Ovary (tissue), 10 donors: ENCODE measurements at places on chromosomes 3 and 15. TPM values are rescaled to one million over a fixed set of nuclear protein-coding genes. Genes with fewer than 3 reads are reported as not detected.
A peak's percentile ranks its signal among the peaks of the same experiment; 100 is the strongest.

- no peak for DNase-seq
Observed at GRCh38 chr3:35932995-35933394, 293.7 kb downstream of the ARPP21 start.

- DNase-seq = no peak
Observed at GRCh38 chr15:88061452-88061851, 195.1 kb downstream of the NTRK3 start.

GRCh38 chr3:63442918-63443317 is 164.8 kb downstream of the SYNPR start:
- DNase-seq = no peak

GRCh38 chr3:42743204-42743995 is 29.7 kb downstream of the CCDC13 start:
- no peak for DNase-seq

DNA sequence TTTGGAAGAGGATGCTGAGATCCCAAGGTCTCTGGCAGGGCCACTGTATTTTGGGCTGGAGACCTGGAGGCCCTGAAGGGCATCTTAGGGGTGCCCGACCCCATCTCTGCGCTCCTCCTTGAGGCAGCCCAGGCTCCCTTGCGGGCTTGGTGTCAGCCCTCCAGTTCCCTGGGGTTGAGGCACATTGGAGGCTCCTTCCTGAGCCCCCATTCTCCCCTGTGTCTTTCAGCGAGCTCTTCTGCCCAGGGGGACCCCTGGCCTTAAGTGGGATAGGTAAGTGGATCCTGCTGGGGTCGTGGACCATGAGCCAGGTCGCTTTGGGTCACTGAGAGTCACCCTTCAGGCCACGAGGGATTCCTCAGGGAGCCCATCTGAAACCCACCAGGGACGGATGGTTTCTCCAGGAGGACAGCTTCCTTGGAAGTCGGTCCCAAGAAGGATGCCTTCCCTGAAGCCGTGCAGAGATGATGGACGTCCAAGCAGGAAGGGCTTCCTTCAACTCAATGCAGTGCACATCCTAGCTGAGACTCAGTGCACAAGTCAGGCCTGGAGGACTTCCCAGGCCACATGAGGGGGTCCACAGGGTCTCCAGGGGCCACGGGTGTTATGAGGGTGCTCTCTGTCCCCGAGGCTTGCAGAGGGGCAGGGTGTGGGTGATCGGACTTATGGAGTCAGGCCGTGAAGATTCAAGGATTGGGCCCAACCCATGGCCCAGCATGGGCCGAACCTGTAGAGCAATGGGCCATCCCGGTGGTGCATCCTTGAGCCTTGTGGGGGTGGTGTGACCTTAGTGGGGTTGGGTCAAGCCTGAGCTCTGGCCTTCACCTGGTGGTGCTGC is 224.3 kb downstream of the SNRPN start:
- peak; percentile 5 for DNase-seq

- no peak for DNase-seq
Observed at GRCh38 chr3:36918050-36918449, 26.8 kb downstream of the TRANK1 start.

- DNase-seq = no peak
Observed at GRCh38 chr15:89487791-89488190, 8.6 kb downstream of the RHCG start.

DNA sequence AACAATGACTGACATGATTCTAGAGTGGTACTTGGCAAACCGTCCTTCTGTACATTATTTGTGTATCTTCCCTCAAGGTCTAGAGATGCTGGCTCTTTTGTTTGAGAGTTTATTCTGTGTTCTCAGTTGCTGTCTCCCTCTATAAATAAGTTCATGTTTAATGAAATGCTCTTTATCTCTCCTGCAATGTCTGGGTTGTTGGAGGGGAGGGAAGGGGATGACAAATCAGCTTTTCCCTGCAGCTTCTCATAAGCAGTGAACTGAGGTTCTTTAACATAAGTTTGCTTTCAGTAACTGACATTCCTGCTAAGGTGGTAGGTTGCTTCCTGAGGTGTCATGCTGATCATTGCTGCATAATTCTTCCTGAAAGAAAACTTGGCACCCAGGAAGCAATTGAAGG is 21.8 kb downstream of the ITPR1 start:
- DNase-seq = no peak

DNA sequence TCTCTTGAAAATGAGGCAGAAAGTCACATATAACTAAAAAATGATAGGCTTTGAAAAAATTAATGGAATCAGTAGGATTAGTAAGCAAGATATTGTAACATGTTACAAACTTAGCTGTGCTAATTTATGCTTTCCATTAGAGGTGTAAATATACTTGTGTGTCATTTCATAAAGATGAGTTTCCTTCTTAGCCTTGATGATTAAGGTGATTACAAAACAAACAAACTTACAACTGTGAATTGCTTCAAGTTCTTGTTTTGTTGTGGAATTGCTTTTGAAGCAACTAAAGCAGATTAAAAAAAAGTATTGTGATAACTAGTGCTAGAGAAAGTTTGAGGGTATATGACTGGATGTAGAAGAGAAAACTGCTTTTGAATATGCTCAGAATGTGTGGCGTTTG is 87.9 kb downstream of the DIPK2A start:
- no peak for DNase-seq

GRCh38 chr15:26083896-26084295 is 220.8 kb upstream of the ATP10A start:
- DNase-seq = no peak

DNA sequence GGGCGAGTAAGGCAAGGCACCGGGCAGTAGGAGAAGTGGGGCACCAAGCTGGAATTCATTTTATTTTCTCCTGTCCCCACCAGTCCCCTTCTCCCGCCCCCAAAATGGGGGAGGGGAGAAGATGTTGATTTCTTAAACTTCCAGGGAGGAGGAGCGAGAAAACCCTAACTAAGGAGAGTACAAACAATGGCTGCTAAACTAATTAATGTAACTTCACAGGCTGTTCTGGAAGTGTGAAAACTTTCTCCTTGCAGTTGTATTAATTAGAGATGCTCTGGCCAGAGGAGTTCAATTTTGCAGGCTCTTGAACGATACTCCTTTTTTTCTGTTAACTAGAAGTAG is 11.5 kb downstream of the ZIC4 start:
- no peak for DNase-seq

DNA sequence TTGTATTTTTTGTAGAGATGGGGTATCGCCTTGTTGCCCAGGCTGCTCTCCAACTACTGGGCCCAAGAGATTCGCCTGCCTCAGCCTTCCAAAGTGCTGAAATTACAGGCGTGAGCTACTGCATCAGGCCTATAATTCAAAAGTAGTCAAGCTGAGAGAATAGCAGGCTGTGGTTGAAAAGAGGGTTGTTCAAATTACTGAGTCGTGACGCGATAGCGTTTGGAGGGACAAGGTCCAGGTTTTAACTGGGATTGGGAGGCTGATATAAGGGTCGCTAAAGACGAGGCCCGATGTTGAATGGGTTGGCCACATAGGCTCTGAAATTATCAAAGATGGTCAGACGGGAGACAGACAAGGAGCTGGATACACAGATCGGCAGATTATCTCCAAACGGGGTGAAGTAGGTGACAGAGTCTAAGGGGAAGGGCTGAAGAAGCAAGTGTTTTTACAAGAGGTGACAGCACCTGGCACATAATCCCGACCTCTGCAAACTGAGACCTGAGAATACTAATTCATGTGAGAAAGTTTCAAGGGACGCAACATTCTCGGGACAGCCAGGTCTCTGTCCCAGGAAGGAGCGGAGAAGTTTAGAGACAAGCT is 759 bp upstream of the ARID3B start:
- no peak for DNase-seq

GRCh38 chr15:57255751-57256341 is 120.5 kb upstream of the CGNL1 start:
- DNase-seq = no peak

GRCh38 chr3:178714925-178715832 is 178.9 kb downstream of the KCNMB2 start:
- DNase-seq = no peak

DLEC1 gene
- 3.9 TPM for total RNA-seq

DNA sequence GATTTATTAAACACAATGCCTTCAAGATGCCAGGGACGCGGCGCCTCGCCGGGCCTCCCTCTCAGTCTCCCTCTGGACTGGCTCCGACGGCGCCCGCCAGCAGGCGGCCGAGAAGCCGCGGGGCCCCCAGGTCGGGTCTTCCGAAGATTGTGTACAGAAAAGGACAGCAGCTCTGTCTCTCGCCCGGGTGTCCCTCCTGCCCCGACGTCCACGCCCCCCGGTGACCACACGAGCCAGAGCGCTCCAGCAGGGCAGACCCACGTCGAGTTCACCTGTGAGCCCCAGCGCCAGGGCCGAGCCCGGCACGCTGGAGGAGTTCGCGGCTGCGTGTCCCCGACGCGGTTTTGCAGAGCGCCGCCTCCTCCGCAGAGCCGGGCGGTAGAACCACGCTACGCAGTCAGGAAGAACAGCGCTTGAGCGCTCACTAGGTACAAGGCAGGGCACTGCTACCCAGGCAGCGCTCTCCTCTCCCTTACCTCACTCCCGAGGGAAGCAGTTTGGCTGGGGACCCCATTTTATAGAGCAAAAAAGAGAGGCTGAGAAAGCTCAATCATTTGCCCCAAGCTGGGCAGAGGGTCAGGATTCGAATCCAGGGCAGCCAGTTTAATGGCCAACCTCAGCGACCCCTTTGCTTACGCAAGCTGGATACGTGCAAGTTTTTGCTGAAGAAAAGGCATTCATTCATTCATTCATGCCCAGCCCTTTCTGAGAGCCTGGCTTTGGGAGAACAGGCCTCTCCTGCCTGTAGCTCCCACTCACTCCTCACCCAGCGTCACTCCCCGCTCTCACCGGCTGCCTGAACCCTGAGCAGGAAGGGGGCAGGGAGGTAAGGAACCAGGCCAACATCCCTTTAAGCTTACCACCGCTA is 3.0 kb upstream of the TLE3 start:
- DNase-seq = peak; percentile 76

DNA sequence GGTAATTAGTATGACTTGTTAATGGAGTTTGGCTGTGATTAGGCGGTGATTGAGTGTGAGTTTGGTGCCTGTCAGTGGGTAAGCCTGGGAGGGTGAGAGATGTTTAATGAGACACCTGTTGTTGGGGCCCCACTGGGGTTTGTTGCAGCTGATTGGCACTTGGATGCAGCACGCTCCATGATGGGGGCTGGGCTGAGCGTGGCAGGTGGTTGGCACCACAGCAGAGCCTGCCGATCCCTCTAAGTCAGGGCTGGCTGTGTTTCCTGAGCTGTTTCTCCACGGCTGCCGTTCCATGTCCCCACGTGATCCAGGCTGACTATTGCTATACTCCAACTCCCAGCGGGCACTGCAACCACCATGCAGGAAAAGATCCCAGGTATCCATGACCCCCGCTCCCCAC is 93.5 kb upstream of the ARRDC4 start:
- no peak for DNase-seq

FBLN2 gene
- total RNA-seq = 7.3 TPM

- no peak for DNase-seq
Observed at GRCh38 chr3:55197021-55197420, 269.2 kb upstream of the LRTM1 start.

- DNase-seq = peak; percentile 76
Observed at GRCh38 chr3:100993309-100993708, at the start of gene ABI3BP. ABI3BP (minus strand) TSS chr3:100993421; CDS start chr3:100993384, 37 bp downstream.

DNA sequence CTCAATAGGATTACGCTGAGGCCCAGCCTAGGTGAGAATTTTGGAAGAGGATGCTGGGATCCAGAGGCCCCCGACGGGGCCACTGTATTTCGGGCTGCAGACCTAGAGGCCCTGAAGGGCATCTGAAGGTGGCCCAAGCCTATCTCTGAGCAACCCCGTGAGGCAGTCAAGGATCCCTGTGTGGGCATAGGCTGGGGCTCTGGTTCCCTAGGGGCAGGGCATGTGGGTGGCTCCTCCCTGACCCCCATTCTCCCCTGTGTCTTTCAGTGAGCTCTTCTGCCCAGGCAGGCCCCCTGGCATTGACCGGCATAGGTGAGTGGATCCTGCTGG is 216.0 kb downstream of the SNRPN start:
- DNase-seq = no peak

- no peak for DNase-seq
Observed at GRCh38 chr3:111496894-111497559, 45.0 kb upstream of the CD96 start.

DNA sequence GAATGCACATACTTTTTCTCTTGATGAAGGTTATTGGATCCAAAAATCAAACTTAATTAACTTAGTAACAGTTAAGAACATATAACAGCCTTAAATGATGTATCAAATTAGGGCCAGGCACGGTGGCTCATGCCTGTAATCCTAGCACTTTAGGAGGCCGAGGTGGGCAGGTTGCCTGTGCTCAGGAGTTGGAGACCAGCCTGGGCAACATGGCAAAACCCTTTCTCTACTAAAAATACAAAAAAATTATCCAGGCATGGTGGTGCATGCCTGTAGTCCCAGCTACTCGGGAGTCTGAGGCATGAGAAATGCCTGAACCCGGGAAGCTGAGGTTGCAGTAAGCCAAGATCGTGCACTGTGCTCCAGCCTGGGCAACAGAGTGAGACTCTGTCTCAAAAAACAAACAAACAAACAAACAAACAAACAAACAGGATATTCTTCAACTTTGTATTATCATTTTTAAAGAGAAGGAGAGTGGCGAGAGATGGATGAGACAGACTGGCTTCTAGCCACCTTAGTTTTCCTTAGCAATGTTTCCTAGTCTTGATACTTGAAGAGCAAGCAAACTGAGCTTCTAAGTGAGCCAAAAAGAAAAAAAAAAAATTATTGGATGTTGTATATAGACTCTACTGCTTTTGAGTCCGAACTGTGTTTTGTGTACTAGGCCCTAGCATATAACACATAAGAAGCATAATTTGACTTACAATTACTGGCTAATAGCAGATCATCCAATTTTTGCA is 13.8 kb downstream of the SPRED1 start:
- no peak for DNase-seq

C3orf33 gene
- total RNA-seq = 4.5 TPM

HES1 gene
- total RNA-seq = 24.6 TPM

- DNase-seq = no peak
Observed at GRCh38 chr15:71189718-71190117, 74.4 kb downstream of the THSD4 start.

INSYN1 gene
- 31.1 TPM for total RNA-seq

DNA sequence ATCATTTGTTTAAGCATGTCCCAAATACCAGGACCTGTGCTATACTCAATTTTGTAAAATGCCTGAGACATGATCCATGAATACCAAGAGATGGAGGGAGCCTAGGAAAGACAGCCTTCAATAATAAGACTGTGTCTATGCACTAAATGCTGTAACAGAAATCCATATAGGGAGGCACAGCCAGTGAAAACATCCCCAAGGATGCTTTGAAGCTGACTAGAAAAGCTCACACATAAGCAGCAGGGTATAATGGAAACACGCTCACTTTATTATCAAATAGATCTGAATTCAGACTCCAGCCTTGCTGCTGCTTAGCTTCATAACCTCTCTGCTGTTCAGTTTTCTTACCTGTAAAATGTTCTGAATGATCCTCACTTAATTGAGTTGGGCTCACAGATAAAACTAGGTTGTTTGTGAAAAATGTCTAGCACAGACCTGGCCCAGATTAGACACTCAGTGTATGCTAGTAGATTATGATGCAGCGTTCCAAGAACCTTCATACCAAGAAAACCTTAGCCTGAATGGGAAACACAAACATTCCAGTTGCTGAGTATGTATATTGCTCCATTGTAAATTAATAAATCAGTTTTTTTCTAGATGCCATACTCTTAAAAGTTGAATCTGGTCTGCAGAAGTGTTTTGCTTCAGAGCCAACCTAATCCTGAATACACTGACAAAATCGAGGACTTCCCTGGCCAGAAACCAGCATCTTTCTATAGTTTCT is 3.8 kb upstream of the LARP6 start:
- DNase-seq = no peak
